ENCODE measurements at places on chromosomes 5 and 9.
A peak's percentile ranks its signal among the peaks of the same experiment; 100 is the strongest.

DNA sequence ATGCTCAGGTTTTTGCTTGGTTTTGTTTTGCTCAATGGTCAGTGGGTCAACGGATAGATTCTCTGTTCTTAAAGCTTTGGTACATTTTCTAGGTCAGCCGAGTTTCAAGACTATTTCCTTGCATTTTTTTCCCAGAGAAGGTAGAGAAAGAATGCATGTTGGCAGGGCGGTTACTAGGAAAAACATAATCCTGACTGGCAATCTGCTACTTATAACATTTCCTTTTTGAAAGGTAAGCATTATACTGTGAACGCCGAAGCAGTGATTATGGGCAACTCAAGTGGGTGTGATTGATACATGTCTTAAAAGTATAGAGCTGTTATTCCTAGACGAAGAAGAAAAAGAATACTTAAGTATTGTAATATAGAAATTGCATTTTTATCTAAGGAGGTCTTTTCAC lies 273.2 kb downstream of the MAST4 start:
- no peak for DNase-seq

GRCh38 chr9:120308495-120308894 lies 271.5 kb downstream of the CDK5RAP2 start:
- no peak for DNase-seq

- DNase-seq: no peak
Measured at GRCh38 chr9:106892632-106893031, 29.7 kb downstream of the ZNF462 start.

DNA sequence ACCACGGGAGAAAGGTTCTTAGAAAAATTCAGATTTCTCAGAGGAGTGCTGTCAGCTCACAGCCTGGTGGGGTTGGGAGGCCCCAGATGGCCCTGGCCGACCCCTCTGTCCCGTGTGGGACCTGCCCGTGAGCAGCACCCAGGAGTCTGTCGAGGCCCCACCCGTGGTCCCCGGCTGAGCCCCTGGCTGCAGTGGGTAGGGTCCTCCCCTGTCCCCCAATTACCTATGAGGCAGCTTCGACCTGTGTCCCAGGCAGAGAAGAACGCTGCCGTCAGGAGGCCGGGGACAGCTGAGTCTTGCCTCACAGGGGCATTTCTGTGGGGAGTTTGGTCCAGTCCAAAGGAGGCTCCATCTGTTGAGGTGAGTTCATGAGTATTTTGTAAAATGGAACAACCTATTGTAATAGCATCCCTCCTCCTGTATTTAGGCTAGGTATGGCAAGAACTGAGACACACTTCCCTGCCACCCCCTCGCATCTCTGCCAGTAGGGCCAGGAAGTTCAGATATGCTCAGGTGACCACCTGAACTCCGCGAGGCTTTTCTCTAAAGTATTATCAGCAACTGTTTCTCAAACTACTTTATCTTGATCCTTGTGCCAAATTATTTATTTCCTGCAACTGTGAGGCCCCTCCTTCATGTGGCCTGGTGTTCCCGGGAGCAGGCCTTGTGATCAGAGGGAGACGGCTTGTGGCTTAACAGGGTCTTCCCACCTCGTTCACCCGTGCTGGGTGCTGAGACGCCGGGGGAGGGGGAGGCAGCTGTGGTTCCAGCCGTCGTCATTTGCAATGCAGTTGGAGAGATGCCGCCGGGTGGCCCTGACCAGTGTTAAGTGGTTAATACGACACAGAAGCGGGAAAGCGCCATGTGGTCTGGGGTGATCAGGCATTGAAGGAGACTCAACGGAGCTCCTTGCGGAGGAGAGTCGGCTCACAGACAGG lies 1.7 kb downstream of the AHRR start:
- DNase-seq: no peak

DNA sequence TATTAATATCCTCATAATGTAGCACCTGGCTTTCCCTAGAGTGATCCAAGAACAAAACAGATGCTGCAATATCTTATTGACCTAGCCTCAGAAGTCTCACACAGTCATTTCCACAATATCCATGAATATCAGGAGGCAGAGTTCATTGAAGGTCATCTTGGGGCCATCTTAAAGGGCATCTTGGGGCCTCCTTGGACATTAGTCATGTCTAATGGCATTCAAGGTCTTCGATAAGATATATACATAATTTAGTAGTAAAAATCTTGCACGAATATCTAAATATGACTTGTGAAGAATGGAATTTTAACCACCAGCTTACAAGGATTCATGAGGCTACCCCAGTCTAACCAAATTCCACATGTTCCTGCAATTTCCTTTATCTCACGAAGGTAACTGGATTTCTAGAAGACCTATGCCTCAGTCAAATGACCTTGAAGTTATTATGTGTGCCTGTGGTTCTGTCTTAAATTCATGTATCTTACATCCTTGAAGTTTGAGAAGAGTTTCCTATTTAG lies 163.6 kb upstream of the SPEF2 start:
- DNase-seq: no peak

DNA sequence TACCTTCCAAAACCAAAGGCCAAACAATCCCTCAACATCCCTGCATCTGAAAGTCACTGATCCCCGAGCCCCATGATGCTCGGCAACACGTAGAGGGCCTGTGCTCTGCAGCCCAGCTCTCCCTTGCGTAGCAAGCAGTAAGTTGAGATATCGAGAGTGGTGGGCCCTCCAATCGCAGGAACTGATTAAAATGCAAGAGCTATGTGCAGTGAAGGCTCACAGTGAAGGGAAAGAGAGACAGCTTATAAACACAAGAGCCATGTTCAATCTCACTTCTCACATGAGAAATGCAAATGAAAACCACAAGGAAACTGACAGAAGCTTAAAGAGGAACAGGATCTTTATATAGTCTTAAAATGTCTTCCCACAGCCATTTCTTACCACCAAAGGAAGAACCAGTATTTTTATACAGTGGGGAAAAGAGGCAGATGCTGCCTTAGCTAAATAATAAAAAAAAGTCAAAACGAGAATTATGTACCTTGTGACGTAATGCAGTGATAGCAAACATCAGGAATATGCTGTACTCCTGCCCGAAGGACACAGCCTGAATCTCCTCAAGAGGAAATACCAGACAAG lies 24.6 kb downstream of the TTF1 start:
- DNase-seq: no peak

DNA sequence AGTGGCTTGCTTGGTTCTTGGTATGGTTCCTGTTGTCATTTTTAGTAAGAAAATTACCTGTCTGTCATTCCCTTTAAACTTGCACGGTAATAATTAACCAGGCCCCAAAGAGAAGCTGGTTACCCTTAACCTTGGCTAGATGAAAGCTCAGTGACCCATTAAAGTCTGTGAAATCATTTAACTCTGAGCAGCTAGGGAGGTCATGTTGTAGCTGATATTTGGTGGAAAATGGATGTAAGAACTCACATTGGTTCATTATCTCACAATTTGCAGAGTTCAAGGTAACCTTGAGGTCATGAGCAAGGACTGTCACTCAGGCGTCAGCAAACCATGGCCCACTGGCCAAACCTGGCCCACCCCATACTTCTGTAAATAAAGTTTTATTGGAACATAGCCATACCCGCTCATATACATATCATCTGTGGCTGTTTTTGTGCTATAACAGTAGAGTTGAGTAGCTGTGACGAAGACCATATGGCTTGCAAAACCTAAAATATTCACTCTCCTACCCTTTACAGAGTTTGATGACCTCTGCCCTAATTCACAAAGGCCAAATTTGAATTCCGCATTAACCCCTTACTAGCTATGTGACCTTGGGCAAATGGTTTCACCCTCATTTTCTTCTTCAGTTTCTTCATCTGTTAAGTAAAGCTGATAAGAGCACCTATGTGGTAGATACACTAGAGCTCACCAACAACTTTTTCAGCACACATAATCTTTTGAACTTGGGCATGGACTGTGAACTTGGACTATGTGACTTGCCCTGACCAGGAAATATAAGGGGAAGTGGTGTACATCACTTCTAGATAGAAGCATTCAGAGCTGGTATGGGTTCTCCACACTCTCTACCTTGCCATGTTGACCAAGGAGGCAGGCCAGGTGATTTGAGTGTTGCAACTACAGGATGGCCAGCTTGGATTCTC lies 61.5 kb upstream of the CPEB4 start:
- no peak for DNase-seq

DNA sequence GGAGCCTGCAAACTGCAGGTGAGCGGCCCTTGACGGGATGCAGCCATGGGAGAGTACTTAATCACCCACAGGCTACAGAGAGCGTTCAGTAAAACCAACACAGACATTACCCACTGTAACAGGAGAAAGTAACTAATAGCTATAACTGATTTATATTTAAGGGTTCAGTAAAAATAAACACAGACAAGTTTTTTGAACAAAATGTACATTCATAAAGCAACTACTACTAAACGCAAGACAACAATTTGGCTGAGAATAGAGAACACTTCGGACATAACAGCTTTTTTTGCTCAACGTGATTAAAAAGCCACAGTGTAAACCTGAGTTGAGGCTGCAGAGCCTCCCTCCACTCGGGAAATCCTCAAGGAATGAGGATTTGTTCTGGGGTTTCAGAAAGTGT lies 61.7 kb downstream of the LIFR start:
- DNase-seq: no peak

DNA sequence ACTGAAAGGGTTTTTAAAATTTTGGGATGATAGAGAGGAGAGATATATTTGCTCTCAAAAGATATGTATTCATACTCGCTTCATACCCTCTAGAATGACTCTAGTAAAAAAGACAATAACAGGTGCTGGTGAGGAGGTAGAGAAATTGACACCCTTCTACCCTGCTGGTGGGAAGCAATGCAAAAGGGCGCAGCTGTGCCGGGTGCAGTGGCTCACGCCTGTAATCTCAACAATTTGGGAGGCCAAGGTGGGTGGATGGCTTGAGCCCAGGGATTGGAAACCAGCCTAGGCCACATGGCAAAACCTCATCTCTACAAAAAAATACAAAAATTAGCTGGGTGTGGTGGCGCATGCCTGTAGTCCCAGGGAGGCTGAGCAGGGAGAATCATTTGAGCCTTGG lies 33.9 kb upstream of the NXNL2 start:
- DNase-seq: no peak

DNA sequence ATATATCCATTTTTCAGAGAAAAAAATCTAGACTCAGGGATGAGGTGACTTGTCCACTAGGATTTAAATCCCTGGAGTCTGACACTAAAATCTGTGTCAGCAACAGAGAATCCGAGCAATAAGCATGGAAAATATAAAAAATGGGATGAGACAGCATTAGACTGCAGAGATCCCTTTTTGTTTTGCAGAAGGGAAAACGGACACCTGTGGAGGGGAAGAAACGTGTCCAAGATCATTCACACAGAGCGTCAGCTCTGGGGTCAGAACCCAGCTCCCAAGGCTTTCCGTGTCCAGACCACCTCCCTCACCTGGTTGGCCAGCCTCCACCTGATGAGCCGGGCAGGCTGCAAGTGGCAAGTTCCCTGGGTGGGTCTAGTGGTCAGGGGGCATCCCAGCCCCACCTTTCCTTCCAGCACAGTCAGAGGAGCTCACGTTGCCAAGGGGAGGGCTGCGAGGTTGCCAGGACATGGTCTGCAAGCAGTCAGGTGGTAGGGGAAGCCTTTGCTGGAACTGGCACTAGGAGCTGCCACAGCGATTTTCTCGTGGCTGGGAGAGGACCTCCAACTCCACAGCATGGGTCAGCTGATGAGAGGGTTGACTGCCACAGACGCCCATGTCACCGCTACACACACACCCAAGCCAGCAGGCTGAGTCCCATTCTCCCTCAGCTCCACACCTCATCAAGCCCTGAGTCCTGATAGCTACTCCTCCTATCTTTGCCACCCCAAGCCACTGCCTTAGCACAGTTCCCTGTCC lies 65.9 kb upstream of the CPLX2 start:
- DNase-seq: no peak

GRCh38 chr9:2053883-2054845 lies 39.0 kb downstream of the SMARCA2 start:
- no peak for DNase-seq

DNA sequence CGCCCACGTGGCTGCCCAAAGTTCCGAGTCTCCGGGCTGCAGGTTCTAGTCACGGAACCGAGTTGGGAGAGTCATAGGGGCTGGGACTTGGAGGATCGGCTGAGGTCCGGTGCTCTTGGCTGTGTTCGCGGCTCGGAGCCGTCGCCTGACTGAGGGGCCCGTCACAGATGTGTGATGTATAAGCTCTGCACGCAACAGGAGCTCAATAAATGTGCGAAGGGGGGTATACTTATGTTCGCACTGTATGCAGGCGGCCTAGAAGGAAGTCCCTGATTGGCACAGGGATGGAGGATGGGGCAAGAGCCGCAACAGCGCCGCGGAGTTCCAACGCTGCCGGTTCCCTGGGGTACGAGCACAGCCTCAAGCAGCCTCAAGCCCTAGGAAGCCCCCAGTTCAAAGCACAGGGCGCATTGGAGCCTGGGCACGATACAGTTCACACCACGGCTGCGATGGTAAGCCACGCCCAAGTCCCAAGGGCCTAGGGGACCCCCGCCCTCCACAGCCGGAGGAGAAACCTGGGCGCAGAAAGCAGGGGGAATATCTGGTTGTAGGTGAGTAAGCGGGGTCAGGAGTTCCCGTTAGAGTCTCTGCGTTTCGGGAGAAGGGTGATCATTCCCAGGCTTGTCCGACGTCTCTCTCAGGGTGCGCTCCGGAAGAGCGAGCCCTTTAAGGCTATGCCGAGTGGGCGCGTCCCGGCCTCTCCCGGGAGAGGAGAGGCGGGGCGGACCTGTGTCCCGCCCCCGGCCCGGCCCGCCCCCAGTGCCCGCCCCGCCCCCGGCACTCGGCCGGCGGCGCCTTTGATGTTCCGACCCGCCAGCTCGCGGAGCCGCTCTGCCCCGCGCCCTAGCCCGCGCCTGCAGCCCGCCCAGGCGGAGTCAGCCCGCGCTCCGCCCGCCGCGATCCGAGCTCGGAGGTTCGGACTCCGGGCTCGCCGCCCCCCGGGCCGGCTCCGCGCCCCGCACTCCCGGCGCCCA lies at the start of gene TCF7:
Gene TCF7, plus strand, starts transcription at position 780 of the 974 bp plus-strand sequence. CDS start 226 bp downstream, outside the sequence.
- DNase-seq: peak; percentile 86

- no peak for DNase-seq
Measured at GRCh38 chr5:493119-493701, 31.0 kb downstream of the SLC9A3 start.

- DNase-seq: no peak
Measured at GRCh38 chr5:91706785-91707520, 323.8 kb upstream of the ARRDC3 start.

GRCh38 chr9:69020301-69021145 lies 6.6 kb upstream of the PRKACG start:
- no peak for DNase-seq

DNA sequence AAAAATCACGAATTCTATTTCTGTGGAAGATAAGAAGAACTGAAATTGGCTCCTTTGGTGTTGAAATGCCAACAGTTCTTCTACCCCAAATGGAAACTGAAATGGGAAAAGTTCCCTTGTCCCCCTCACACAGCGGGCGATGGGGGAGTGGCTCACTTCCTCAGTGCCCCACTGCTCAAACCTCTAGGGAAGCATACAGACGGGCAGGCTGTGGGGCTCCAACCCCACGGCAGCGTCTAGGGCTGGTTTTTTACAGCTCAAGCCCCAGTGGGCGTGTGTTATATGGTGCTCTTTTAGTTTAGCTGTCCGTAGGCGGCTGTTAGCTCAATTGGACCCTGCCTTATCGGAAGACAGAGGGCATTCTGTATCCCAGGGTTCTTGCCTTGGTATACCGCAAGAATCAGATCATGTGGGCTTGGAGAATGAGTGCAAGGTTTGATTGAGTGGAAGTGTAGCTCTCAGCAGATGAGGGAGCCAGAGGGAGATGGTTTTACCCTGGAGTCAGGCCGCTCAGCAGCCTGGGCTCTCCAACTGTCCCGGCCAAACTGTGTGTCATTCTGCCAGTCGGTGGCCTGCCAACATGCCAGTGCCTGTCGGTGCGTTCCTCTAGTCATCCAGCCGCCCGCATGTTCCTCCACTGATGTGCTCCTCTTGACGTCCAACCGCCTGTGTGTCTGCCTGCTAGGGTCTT lies 166.3 kb upstream of the ZNF608 start:
- no peak for DNase-seq

- no peak for DNase-seq
Measured at GRCh38 chr5:36478646-36479317, 127.6 kb upstream of the SLC1A3 start.
